ENCODE measurements at places on chromosomes 7 and 10.

- no peak for DNase-seq
Measured at GRCh38 chr7:92832534-92833023, 3.8 kb downstream of the CDK6 start.

- no peak for DNase-seq
Measured at GRCh38 chr10:6838118-6838517, 258.0 kb upstream of the PRKCQ start.

- no peak for DNase-seq
Measured at GRCh38 chr10:103083266-103083976, 109.7 kb downstream of the NT5C2 start.

GRCh38 chr7:27099453-27100370, 2.8 kb downstream of the HOXA2 start:
- no peak for DNase-seq

GRCh38 chr7:105583061-105583460, 1.8 kb upstream of the EFCAB10 start:
- no peak for DNase-seq

GRCh38 chr7:78479348-78479747, 680.8 kb downstream of the PHTF2 start:
- DNase-seq = no peak

- no peak for DNase-seq
Measured at GRCh38 chr7:129615018-129615417, 3.5 kb downstream of the NRF1 start.

DNA sequence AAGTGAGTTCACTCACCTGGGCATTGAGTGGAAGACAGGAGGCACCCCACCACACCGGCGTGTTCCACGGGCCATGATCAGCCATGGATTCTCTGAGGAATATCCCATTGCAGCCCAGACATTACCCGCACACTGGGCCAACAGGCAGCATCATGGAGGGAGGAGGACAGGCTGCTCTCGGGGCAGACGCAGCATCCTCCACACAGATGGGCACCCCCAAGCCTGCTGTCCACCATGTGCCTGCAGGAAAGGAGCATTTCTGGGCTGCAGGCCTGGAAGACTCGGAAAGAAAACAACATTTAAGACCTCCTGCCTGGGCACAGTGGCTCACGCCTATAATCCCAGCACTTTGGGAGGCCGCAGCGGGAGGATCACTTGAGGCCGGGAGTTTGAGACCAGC, 71.0 kb upstream of the SH2B2 start:
- DNase-seq = no peak

- no peak for DNase-seq
Measured at GRCh38 chr10:125392609-125393008, 232.2 kb upstream of the CTBP2 start.

- DNase-seq = no peak
Measured at GRCh38 chr10:71366690-71367089, 30.0 kb upstream of the CDH23 start.

DNA sequence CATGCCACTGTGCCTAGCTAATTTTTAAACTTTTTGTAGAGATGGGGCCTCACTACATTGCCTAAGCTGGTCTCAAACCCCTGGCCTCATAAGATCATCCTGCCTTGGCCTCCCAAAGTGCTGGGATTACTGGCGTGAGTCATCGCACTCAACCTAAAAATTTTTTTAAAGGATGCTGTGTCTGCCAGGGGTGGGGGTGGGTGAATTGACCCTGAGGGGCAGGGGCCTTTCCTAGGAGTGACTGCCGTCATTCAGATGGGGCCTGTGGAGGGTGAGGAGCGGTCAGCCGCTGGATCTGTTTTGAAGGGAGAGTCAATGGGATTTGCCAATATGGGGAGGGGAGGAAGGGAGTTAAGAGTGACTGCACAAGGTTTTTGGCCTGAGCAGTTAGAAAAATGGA, 89.4 kb downstream of the C10orf105 start:
- no peak for DNase-seq

GRCh38 chr10:2891073-2891769, 176.1 kb upstream of the PFKP start:
- no peak for DNase-seq

DNA sequence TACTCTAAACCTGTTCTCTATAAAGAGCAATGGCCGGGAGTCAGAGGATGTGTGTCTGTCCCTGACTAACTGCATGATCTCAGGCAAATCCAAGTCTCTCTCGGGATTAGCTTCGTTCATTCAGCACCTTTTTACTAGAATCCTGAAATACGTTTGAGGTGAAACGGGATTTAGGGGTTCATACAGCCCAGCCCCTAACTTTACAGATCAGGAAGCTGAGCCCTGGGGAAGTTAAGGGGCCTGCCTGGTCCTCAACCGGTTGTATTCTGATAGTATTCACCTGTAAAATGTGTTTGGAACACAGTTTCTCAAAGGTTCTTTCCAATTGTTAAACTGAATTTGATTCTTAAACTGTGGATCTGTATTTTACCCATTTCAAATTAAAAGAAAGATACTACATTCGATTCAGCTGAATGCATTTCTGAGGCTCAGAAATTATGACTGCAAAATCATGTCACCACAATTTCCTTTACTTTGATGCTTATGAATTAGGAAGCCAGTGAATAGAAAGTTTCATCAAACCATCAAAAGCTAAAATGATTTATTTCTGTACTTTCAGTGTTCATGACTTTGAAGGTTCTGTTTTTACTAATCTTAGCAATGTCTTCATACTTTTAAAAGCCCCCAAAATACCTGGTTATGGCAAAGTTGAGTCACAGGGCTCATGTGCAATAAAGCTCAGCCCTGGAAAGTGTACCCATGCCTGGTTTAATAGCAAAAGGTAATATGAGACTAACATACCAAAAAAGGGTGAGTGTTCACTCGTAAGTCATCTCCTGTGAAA, 28.9 kb upstream of the EZH2 start:
- DNase-seq = no peak

DNA sequence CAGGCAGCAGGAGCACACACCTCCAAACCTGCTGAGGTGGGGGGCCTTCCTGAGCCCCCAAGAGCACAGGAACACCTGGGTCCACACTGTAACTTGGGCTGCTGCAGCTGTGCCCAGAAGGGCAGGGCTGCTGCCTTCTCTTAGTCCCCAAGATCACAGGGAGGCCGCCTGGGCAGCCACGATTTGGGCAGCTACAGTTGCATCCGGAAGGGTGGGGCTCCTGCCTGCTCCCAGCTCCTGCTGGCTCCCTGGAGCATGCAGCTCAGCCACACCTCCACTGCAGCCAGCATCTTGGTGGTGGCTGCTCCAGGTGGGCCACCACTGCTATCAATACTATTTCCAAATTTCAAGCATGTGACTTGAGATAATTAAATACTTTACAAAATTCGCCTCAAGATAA, 38.5 kb upstream of the AGMO start:
- DNase-seq = no peak

GRCh38 chr7:35831208-35831607, 30.4 kb downstream of the SEPTIN7 start:
- no peak for DNase-seq

DNA sequence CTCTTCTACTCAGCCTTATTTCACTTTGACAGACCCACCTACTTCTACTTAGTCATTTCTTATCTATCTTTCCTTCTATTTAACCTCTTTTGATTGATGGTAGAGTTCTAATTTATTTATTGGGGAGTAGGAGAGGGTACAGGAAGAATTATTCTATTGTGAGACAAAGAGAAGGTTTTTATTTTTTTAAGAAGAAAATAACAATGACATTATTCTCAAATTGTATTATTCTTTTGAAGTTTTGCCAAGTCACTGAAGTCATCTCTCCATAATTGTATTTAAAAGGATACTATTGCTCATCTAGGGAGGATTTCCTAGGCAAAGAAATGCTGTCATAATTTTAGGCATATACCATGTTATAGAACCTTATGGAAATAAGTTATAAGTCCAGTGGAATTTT, 52.7 kb downstream of the ITGB8 start:
- no peak for DNase-seq
